ENCODE measurements at places on chromosomes 12 and 14.

GRCh38 chr12:30144777-30145683, 361.3 kb upstream of the TMTC1 start:
- DNase-seq, result no peak

GRCh38 chr12:46898152-46898931, 72.5 kb upstream of the SLC38A4 start:
- no peak for DNase-seq

- DNase-seq, result no peak
These were observed 279.3 kb downstream of the DUSP6 start for GRCh38 chr12:89073027-89073398.

- DNase-seq, result no peak
These were observed 30.9 kb upstream of the LUM start for GRCh38 chr12:91142221-91142631.

- DNase-seq, result no peak
These were observed 215.0 kb upstream of the CRY1 start for GRCh38 chr12:107308310-107308709.

DNA sequence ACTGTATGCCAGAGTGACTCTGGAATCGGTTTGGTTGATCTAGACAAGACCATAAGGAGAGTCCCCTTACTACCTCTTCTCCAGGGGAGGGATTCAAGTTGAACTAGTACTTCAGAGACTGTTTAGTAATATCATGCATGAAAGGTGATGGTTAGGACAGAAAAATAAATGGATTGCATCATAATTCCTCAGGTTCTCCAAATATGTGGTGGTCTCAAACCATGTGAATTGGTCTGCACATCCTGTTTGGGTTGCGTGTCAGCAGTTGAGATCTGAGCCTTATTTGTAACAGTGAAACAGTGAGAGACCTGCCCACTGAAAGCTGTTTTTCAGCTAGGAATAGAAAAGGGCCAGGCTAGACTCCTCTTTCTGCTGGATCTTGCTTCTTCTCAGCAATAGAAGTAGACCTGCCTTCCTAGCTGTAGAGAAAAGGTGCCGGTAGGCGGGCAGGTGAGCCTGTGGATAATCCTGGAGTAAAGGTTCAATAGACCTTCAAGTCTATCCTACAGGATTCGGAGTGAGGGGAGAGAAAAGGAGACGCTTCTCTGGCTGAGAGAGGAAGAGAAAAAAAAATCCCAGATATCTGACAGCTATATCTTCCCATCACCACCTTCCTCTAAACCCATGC, 258.5 kb upstream of the E2F7 start:
- no peak for DNase-seq

GRCh38 chr14:20652996-20653975, 11.8 kb upstream of the OR6S1 start:
- DNase-seq, result peak; percentile 46

GRCh38 chr14:68514608-68515194, 278.2 kb downstream of the ZFP36L1 start:
- peak; percentile 37 for DNase-seq

GRCh38 chr12:129211862-129212630, 358.8 kb downstream of the GLT1D1 start:
- DNase-seq, result no peak

DNA sequence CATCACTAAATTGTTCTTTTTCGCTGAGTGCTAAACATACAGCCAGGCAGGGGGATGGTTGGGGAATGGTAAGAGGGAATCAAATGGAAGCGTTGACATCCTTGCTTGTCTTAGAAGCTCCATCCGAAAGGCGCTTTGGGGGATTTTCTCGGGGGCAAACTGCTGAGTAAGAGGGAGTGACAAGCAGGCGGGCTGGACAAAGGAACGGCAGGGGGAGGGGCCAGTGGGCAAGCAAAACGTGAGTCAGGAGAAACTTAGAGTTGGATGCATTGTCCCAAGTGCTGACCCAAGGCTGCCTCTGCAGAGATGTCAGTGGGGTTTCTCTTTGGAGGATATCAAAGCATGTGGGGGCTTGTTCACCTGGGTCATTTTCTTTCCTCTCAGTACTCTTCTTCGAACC, 480.5 kb downstream of the VRK1 start:
- DNase-seq, result no peak

DNA sequence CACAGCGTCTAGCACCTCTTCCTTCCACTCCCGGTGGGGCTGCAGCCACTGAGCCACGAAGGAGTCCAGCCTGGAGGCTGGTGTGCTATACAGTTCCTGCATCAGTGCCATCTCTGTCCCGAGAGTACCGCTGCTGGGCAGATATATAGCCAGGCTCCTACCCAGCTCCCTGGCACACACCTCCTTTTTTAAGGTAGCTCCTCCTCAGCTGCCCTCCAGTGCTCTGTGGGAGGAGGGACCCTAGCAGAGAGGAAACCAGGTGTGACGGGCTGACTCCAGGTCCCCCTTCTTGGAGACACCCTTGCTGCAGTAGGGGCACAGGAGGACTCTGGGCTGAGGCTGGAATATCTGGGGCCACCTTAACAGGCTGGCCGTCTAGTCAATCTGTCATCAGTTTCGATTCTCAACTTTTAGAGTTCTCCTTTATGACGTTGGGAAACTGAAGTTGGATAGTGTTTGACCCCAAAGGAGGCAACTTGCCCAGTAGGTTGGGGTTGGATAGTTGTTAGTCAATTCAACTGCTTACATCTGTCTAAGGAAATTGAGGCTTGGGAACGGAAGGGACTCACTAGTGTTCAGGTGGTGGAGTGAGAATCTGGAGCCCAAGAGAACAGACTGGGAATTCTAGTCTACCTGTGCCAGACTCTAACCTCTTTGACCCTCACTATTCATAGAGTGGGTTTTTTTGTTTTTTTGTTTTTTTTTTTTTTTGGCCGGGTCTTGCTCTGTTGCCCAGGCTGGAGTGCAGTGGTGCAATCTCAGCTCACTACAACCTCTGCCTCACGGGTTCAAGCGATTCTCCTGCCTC, at the start of gene OASL:
Gene OASL (minus strand): TSS at position 386 of the 808 bp plus-strand sequence. CDS start 275 bp downstream, at position 111.
- peak; percentile 70 for DNase-seq

GRCh38 chr14:75927564-75928087, 54.2 kb downstream of the TGFB3 start:
- DNase-seq, result no peak

- no peak for DNase-seq
These were observed 697 bp downstream of the HOXC10 start for GRCh38 chr12:53985692-53985993.

GRCh38 chr12:77946541-77947061, 115.9 kb downstream of the NAV3 start:
- DNase-seq, result no peak

DNA sequence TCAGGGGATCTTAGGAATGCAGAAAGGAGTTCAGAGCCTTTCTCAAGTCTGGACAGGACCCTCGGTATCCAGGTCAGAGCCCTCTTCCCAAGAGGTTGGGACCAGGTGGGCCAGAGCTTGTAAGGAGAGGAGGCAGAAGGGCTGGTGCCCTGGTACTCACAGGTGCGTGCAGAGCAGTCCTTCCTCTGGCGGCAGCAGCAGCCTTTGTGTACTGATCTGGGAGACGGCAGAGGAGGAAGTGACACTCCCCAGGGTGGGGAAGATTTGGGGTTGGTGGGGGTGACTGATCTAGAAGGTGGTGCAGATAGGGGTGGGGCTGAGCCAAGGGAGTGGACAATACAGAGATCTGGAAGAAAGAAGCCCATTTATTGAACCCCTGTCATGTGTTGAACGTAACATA, at the start of gene ITGB7:
Gene ITGB7 (minus strand): TSS at position 210 of the 400 bp plus-strand sequence. CDS start 6,808 bp downstream, outside the sequence.
- DNase-seq, result no peak

GRCh38 chr12:103799504-103799856, 41.6 kb downstream of the NT5DC3 start:
- DNase-seq, result no peak
